ENCODE measurements at places on chromosomes 2 and 18.

DNA sequence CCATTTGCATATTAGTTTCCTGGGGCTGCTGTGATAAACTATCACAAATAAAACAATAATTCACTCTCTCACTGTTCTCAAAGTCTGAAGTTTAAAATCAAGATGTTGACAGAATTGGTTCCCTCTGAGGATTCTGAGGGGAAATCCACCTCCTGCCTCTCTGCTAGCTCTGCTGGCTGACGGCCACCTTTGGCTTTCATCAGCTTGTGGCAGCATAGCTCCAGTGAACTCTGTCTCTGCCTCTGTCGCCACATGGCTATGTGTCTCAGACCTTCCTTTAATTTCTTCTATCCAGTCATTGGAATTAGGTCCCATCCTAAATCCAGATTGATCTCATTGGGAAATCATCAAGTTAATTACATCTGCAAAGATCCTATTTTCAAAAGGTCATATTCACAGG lies 38.9 kb upstream of the TRIM43 start:
- DNase-seq: no peak

DNA sequence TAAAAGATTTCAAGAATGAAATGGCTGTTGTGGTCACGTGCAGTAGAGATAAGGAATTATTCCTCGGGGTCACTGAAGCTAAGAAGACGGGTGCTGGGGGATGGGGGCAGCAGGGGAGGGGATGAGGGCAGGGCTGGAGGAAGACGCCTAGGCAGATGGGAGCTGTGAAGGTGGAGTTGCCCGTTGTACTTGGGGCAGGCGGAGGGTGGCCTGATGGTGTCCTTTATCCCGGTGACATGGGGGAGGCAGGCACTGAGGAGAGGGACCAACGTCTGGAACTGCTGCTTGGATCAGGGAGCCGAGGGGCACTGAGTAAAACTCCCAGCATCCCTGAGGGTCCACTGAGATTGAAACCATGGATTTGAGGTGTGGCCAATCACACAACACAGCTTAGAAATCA lies 64.9 kb downstream of the ZCCHC2 start:
- DNase-seq: no peak

DNA sequence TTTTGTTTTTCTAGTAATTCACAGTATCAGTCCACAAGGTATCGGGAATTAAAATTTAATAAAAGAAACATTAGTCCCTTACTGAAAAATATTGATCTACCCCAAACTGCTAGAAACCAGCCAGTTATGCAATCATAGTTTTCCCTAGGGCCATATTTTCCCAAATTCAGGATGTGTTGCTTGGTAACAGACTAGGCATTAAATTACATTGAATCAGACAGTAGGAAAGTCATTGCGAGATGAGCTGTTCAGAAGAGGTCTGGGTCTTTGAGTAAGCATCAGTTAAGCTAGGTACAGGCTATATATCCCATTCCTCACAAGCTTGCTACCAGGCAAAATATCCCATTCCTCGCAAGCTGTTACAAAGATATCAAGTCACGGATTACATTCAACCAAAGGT lies 123.0 kb upstream of the CCDC150 start:
- no peak for DNase-seq

- DNase-seq: no peak
These were observed 98.4 kb downstream of the PIEZO2 start for GRCh38 chr18:11050966-11051365.

- DNase-seq: no peak
These were observed 11.3 kb downstream of the HYCC2 start for GRCh38 chr2:201059961-201060755.

DNA sequence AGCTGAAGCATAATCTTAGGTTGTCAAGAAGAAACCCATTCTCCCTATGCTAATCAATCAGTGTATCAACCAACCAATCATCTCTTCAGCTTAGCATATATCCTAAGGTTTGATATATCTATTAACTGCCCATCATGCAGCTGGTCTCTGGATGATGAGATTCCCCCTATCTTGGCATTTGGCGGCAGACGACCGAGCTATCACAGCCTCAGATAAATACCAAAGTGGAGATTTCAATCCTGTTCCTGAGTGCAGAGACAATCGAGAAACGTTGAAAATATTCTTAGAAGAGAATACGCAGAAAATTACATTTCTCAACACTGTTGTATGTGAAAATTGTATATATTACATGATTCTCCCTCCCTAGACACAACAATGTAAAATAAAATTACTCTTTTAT lies 259.0 kb upstream of the SIX3 start:
- DNase-seq: no peak

- DNase-seq: no peak
These were observed 15.3 kb upstream of the ALLC start for GRCh38 chr2:3642521-3643215.

GRCh38 chr2:84856787-84857186 lies 24.1 kb downstream of the TRABD2A start:
- DNase-seq: no peak

DNA sequence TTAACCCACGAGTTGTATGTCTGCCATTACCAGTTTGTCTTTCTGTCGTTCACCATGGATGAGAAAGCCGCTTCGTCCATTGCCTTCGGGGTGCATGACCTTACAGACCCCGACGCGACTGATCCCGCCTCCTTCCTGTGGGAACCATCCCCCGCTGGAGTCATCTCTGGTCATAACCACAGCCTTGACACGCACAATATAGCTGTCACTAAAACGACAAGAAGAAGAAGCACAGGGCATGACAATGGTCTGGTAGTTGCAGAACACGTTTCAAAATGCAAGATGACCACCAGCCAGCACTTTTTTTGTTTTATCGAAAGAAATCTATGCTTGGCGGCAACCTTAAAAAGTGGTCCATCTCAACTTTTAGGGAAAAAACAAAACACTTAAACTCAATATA lies 87.7 kb downstream of the SPRED2 start:
- DNase-seq: no peak

- DNase-seq: no peak
These were observed 1.0 kb downstream of the MARS2 start for GRCh38 chr2:197705912-197706838.

DNA sequence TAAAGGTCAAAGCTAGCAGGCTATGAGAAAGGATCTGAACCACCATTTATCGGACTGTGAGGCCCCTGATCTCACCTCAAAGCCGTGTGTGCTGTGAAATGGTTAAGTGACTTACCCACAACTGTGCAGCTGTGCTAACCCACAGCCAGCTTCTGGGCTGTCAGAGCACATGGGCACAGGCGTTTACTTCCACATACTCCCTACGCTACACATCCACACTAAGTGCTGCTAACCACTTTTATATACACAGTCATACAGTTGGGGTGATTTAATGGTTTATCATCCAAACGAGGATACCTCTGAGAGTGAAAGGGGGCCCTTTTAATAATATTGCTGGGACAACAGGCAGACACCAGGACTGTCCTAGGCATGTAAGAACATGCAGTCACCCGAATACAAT lies 37.3 kb downstream of the CYRIA start:
- DNase-seq: no peak

DNA sequence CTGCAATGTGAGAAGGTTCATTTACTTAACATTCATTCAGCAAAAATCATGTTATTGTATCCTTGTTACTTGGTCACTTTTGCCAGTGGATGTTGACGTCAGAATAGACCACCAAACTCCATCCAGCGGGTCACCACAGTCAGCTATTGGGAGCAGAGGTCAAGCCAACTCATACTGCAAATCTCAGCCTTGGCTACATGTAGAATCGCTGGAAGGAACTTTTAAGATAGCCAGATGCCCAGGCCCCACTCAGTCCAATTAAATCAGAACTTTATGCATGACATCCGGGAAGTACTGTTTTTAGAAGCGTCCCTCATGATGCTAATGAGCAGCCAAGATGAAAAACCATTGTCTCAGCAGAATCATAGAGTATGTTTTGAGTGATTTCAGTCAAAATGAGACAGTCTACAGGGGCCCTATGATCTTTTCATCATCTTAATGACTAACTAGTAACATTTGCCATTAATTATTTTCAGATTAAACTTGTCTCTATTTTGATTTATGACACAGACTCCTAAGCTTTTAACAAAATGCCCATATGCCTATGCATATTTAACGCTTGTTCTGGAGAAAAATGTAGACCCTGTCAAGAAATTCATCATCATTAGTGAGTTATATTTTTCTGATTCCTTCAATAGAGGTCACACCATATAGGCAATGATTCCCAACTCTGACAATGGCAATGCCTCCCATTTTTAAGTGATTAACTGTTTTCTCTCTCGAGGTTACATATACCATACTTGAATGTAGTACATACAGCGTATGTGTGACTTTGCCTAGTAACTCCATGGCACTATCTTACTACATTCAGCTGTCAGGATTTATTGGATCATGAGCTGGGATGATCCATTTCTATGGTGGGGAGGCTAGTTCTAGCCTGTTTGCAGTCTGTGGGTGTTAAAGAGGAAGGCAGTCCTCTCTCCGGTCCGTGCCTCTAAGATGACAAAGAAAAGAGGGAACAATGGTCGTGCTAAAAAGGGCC lies 63.7 kb upstream of the CCBE1 start:
- no peak for DNase-seq

- no peak for DNase-seq
These were observed 694.1 kb downstream of the ARHGAP15 start for GRCh38 chr2:143823296-143823695.

DNA sequence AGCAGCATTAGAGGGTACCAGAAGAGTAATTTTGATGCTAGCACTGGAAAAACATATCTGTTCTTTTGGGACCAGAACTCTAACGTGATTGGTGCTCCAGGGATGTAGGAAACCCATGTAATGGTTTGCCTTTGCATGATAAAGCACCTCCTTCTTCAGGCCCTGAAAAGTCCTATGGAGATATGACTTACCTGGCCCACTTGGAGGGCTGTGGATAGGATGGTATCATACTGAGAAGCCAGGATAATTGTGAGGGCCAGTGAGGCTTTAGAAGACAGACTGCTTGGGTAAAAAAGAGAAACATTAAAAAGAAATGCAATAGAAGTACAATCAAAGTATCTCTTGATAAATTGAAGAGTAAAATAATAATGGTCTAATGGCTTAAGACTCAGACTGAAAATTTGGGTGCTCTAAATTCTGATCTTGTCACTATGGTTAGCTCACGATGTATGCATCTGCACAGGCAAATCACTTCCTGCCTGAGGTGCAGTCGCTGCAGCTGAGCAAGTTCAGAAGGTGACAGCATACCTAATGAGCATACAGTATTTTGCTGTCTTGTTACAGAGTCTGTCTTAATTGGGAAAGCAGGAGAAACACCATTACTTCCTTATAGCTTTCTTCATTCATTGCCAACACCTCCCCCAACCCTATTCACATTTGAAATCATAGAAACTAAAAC lies 371.5 kb downstream of the NUP35 start:
- DNase-seq: no peak

DNA sequence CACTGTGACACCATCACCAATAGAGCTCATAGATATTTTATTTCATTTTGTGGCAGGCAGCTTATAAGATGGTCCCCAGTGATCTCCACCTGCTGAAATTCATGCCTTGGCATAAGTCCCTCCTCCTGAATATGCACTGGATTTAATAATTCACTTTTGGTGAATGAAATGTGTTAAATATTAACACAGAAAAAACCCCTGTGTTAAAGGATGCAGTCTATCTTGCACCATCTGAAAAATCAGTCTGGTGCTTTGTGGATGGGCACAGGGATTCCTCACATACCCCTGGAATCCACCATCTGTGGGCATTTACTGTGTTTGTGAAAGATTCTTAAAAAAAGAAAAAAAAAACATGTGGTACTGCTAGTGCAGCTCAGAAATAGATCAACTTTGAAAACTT lies 26.1 kb upstream of the WIPF1 start:
- no peak for DNase-seq

Measured in stimulated activated CD4-positive, alpha-beta T cell treated with anti-CD3 and anti-CD28 coated beads, Interleukin-1b, Interleukin-23, amount 100 ng/mL, for 1 hour (primary cell).